ENCODE measurements at places on chromosomes 4 and X.

DNA sequence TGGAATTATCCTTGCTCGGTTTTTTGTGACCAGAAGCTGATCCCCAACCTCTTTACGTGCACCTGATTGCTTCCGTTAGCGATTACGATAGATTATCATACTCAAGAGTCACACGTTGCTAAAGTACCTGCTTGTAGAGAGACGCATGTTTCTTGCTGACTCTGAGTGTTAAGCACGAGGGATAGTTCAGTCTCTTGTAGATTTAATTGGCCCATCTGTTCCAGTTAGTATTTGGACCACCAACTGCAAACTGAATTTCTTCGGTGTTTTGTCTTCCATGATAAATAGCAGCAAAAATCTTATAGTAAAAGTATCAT lies 516 bp upstream of the COX18 start:
- DNase-seq, result no peak

GRCh38 chr4:165380805-165381204 lies 2.0 kb downstream of the CPE start:
- DNase-seq, result no peak

DNA sequence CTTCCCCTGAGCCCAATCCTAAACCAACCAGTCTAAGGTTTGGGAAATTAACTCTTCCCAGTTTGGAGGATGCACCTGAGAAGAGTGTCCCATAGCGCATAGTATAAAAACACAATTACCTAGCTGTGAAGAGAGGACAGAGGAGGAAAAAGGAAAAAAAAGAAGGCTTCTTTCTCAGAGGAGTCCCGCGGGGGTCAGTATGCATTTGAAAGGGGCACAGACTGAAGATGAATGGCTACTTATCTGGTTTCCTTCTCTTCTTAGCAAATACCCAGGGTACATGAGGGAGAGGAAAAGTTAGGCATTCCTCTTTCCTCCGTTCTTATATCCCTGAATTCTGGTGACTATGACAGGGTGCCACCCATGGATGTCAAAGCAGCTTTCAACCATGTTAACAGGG lies 96.9 kb downstream of the TMEM47 start:
- no peak for DNase-seq

GRCh38 chrX:151750511-151750910 lies 16.0 kb downstream of the CNGA2 start:
- DNase-seq, result no peak

- DNase-seq, result peak; percentile 19
These were observed 69.8 kb upstream of the BMP2K start for GRCh38 chr4:78706302-78706701.

GRCh38 chrX:122441451-122441850 lies 742.6 kb upstream of the GRIA3 start:
- no peak for DNase-seq

DNA sequence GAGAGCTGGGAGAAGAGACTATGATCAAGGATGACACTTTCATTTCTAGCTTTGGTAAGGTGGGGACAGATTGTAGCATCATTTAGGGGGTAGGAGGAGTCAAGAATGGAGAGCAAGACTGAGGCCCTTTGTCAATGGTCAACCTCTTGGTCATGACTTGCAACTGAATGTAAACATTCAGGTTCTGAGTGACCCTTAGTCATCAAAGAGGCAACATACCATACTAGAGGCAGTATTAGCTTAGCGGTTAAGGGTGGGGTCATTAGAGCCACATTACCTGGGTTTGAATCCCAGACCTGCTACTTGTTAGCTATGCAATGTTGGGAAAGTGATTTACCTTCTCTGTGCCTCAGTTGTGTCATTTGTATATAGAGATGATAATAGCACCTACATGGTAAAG lies 76.5 kb downstream of the MED28 start:
- no peak for DNase-seq

DNA sequence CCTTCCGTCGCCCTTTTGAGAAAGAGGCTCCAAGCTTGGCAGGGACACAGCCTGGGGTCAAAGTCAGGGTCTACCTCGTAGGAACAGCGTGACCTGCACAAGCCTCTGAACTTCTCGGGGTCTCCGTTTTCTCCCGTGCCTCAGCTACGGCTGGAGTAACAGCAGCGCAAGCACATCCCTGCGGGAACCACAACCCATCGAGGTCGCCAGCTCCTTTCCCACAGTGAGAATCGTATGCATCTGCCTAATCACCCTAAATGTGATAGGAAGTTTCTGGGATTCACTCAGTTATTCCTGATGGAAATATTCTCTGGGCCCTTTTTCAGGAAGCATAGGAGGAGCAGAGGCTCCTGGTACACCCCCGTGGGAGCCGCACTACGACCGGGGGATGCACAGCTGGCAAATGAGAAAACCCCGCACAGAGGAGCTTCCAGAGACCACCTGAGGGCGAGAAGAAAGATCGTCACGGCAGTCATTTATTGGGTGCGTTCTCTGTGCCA lies 24.7 kb downstream of the PPP2R2C start:
- no peak for DNase-seq
